Activated naive CD8-positive, alpha-beta T cell treated with anti-CD3 and anti-CD28 coated beads, Interleukin-2, amount 50 U/mL, for 24 hours (primary cell): ENCODE measurements at places on chromosomes 13 and 19.

GRCh38 chr19:11190501-11190900 is 6.8 kb downstream of the KANK2 start:
- DNase-seq: no peak
- H3K36me3 ChIP-seq: no peaks in the 10 kb centered on the region
- peaks cover 3% of the 10 kb centered on the region for H3K27me3 ChIP-seq
- no peak overlapping the region for H3K27ac ChIP-seq

GRCh38 chr13:44136696-44137268 is 236.8 kb upstream of the SERP2 start:
- DNase-seq: no peak
- peaks cover 4% of the 10 kb centered on the region for H3K27me3 ChIP-seq
- H3K27ac ChIP-seq: peak overlapping the region; percentile 9
- peaks cover 28% of the 10 kb centered on the region for H3K4me1 ChIP-seq
- H3K36me3 ChIP-seq: no peaks in the 10 kb centered on the region

GRCh38 chr19:14375582-14376291 is 5.5 kb upstream of the ADGRE5 start:
- H3K4me3 ChIP-seq: peak overlapping the region; percentile 65
- no peak for DNase-seq
- peak overlapping the region; percentile 94 for H3K27ac ChIP-seq
- peaks cover 77% of the 10 kb centered on the region for H3K4me1 ChIP-seq

DNA sequence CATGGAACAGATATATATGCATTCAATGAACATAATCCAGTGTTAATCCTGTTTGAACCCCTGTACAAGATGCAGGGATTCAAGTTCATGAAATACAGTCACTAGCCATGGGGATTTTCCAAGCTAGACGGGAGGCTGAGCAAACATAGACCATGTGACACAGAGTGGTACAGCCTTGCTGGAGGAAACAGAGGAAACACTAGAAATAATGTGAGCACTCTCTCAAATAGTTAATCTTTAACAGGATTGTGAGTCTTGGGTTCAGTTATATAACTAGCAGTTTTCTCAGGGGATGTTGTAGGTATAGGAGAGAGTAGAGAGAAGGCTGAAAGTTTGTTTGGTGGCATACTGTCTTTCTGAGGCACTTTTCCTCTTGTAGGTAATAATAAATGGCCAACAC is 13.9 kb upstream of the LGALS16 start:
- no peak for DNase-seq
- H3K27ac ChIP-seq: no peak overlapping the region
- no peaks in the 10 kb centered on the region for H3K36me3 ChIP-seq
- H3K27me3 ChIP-seq: peaks cover 49% of the 10 kb centered on the region
- H3K4me1 ChIP-seq: no peaks in the 10 kb centered on the region

DNA sequence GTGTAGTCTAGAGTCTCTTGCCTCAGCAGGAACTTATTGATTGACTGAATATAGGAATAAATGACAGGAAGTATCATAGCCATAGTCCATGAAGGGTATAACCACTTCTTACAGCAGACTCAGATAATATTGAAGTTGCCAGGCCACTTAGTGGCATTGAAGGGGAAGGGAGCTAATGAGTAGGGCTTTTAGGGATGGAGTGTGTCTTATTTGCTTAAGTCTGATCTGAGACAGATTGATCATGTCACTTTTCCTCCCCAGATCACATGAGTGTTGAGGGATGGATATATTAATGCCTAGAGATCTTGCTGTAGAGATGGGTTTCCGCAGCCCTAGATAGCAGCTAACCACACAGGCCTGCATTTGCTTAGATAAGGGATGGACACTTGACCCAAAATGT is 62.2 kb upstream of the NBEA start:
- DNase-seq: no peak
- no peak overlapping the region for H3K4me3 ChIP-seq

DNA sequence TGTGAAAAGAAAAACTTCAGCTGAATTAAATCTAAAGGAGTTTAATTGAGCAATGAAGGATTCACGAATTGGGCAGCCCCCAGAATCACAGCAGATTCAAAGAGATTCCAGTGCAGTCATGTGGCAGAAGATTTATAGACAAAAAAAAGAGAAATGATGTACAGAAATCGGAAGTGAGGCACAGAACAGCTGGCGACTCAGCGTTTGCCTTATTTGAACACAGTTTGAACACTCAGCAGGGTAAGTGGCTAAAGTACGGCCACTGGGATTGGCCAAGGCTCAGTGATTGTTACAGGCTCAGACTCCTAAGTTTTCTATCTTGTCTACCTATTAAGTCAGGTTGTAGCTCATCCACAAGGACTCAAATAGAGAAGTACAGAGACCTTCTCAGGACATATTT is 11.6 kb upstream of the CFAP97D2 start:
- no peak overlapping the region for H3K4me3 ChIP-seq
- no peaks in the 10 kb centered on the region for H3K36me3 ChIP-seq
- peaks cover 25% of the 10 kb centered on the region for H3K4me1 ChIP-seq
- DNase-seq: no peak

DNA sequence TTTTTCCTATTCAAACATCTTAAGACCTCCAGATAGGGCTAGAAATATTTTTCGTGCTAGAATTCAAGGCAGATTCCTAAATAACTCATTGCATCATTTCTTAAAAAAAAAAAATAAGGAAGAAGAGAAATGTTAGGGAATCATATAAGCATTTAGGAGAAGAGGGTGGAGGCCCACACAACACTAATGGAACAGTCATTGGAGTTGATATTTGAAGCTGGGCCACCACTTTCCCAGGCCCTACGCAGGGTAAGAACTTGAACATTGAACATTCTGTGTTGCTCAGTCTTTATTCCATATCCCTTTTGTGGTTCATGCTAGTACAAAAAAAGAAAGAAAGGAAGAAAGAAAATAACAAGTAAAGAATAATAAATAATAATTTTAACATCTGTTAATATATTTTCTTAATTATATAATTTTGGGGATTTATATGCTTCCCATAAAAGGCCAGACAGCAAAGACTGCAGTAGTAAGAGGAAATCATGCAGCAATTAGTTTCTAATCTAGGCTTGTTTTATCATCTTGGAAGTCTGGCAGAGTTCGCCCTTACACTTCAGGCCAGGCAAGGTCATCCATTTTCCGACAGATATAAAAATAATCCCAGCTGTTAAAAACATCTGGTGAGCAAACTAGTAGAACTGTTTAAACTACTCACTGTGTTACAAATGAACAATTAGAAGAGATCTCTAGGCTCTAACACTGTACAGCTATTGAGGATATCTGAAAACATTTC is 127.7 kb downstream of the FRY start:
- no peak overlapping the region for H3K27ac ChIP-seq
- DNase-seq: no peak
- no peaks in the 10 kb centered on the region for H3K27me3 ChIP-seq
- no peak overlapping the region for H3K4me3 ChIP-seq
- H3K36me3 ChIP-seq: no peaks in the 10 kb centered on the region

GRCh38 chr19:52492994-52493470 is 34.4 kb upstream of the ZNF808 start:
- H3K4me1 ChIP-seq: no peaks in the 10 kb centered on the region
- no peak overlapping the region for H3K4me3 ChIP-seq
- H3K27ac ChIP-seq: no peak overlapping the region
- peaks cover 34% of the 10 kb centered on the region for H3K36me3 ChIP-seq
- no peak for DNase-seq

- no peaks in the 10 kb centered on the region for H3K36me3 ChIP-seq
- H3K4me3 ChIP-seq: no peak overlapping the region
- H3K4me1 ChIP-seq: no peaks in the 10 kb centered on the region
- peaks cover 2% of the 10 kb centered on the region for H3K27me3 ChIP-seq
- no peak for DNase-seq
Observed at GRCh38 chr19:34588249-34588648, 88.7 kb downstream of the SCGB2B2 start.
